Esophagus muscularis mucosa (tissue), 4 donors: ENCODE measurements at places on chromosomes 5 and 9. TPM values are rescaled to one million over a fixed set of nuclear protein-coding genes. Genes with fewer than 3 reads are reported as not detected.

DNA sequence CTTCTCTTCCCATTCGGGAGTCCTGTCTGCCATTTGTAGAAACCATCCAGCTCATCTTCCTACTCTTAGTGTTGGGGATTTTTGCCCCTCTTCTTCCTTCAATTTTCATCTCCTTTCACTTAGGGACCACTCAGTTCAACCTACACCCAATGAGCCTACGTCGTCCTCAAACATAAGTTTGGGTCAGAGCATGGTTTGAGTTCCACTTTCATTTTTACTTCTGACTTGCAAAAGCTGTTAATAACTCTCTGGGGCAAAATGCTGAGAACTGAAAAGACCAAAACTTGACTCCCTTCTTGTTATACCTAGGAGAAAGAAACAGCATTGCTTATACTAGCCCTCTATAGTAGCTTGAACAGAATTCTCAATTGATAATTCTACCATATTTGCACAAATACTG is 381.5 kb upstream of the MPDZ start:
- no peaks in the 10 kb centered on the region for H3K36me3 ChIP-seq
- H3K4me1 ChIP-seq, result no peaks in the 10 kb centered on the region
- no peak overlapping the region for H3K27ac ChIP-seq
- no peaks in the 10 kb centered on the region for H3K27me3 ChIP-seq
- peak overlapping the region; percentile 17 for H3K4me3 ChIP-seq
- no peak for DNase-seq

- DNase-seq, result no peak
- no peak overlapping the region for H3K4me3 ChIP-seq
- no peak overlapping the region for H3K27ac ChIP-seq
- H3K36me3 ChIP-seq, result no peaks in the 10 kb centered on the region
- H3K27me3 ChIP-seq, result no peaks in the 10 kb centered on the region
- H3K4me1 ChIP-seq, result peaks cover 7% of the 10 kb centered on the region
These were observed 4.1 kb upstream of the CCNG1 start for GRCh38 chr5:163433271-163433670.

DNA sequence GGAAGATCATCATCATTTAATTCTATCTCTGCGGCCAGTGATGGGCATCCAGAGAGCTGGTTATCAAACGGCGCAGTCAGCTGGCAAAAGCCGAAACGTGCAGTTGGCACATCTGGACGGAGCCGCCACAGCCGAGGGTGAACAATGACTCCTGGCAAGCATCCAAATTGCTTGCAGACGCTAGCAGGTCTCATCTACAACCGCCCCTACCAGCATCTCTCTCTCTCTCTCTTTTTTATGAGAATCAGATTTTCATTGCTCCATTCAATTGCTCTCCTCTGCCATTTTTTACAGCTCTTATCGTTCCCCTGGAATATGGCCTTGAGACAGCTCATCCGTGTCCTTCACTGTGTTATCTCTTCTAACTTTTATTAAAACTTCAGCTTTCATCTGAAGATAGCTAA is 165.2 kb downstream of the MAPKAP1 start:
- no peak overlapping the region for H3K27ac ChIP-seq
- H3K36me3 ChIP-seq, result peaks cover 3% of the 10 kb centered on the region
- DNase-seq, result no peak
- H3K4me1 ChIP-seq, result peaks cover 61% of the 10 kb centered on the region
- H3K4me3 ChIP-seq, result no peak overlapping the region

DNA sequence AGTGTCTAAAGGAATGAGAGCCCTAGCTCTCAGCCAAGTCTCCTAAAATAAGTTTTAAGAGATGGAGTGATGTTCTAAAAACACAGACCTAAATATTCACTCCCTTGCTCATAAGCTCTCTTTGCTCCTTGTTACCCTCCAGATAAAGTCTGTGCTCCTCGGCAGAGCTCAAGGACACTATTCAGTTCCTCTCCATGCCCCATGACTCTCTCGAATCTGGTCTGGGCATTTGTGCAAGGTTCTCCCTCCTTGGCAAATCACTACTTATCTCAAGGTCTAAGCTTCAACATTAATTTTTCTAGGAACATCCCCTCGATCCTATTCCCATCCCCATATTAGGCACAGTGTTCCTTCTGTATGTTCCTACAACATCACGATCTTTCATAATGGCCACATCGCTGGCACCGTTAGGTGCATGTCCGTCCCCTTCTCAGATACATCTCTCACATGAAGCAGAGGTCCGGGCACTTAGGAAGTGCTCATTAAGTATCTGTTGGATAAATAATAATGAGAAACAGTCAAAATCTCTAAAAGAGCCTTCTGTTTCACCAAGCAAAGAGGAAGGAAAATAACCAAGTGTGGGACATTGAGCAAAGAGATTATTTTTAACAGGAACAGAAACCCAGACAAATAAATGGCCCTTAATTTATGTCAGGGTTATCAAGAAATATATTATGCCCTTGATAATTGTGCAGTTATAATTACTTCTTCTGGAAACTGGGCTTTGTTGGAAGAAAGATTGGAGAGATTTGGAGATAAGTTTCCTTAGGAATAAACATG is 85.9 kb upstream of the HTR4 start:
- H3K27me3 ChIP-seq, result no peaks in the 10 kb centered on the region
- H3K27ac ChIP-seq, result no peak overlapping the region
- no peak overlapping the region for H3K4me3 ChIP-seq
- H3K36me3 ChIP-seq, result no peaks in the 10 kb centered on the region
- DNase-seq, result no peak

- H3K4me1 ChIP-seq, result no peaks in the 10 kb centered on the region
- no peaks in the 10 kb centered on the region for H3K36me3 ChIP-seq
- no peak overlapping the region for H3K27ac ChIP-seq
- no peak for DNase-seq
- H3K27me3 ChIP-seq, result no peaks in the 10 kb centered on the region
- no peak overlapping the region for H3K4me3 ChIP-seq
These were observed 22.2 kb downstream of the TNFSF8 start for GRCh38 chr9:114908104-114908622.

GRCh38 chr9:123727332-123727731 is 202.6 kb downstream of the DENND1A start:
- no peaks in the 10 kb centered on the region for H3K27me3 ChIP-seq
- no peak overlapping the region for H3K27ac ChIP-seq
- no peak overlapping the region for H3K4me3 ChIP-seq

GRCh38 chr9:128206916-128207910 is 4.0 kb downstream of the DNM1 start:
- H3K27me3 ChIP-seq, result peaks cover 21% of the 10 kb centered on the region
- H3K4me1 ChIP-seq, result peaks cover 33% of the 10 kb centered on the region
- no peaks in the 10 kb centered on the region for H3K36me3 ChIP-seq
- DNase-seq, result no peak
- no peak overlapping the region for H3K27ac ChIP-seq

DNA sequence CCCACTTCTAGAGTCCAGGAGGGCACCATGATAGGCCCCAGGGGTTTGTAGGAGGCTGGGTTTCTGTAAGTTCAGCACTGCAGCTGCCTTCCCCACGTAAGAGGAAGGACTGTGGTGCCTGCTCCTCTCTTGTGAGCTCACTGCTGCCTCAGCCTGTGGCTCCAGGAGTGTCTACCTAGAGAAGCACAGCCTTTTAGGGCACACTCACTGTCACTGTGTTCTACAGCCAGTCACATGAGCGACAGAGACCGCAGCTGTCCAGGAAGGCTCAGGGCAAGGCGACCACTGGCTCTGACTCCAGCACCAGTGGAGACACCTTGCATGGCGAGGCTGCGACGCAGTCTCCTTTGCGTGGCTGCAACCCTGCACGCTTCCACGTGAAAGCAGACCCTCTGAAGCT is 72.8 kb downstream of the OTULIN start:
- no peaks in the 10 kb centered on the region for H3K27me3 ChIP-seq
- no peak overlapping the region for H3K27ac ChIP-seq
- H3K4me3 ChIP-seq, result no peak overlapping the region
- no peak for DNase-seq

DNA sequence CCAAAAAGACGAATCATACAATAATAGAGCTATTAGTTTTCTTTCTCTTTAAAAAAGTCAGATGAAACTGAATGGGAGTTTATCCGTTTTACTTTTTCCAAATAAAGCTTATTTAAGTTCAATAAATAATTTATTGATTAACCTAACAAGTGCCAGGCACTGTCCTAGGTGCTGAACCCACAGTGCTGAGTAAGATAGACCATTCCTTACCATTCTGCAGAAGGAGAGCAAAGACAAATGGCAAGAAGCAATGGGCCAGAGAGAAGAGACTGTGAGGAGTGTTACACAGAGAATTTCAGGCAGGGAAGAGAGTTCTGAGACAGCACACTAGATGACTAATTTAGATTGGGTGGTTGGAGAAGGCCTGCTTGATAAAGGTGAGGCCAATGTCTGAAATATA is 127.2 kb downstream of the AUH start:
- H3K27ac ChIP-seq, result no peak overlapping the region
- no peak for DNase-seq
- H3K36me3 ChIP-seq, result no peaks in the 10 kb centered on the region
- no peak overlapping the region for H3K4me3 ChIP-seq
- H3K27me3 ChIP-seq, result no peaks in the 10 kb centered on the region

DNA sequence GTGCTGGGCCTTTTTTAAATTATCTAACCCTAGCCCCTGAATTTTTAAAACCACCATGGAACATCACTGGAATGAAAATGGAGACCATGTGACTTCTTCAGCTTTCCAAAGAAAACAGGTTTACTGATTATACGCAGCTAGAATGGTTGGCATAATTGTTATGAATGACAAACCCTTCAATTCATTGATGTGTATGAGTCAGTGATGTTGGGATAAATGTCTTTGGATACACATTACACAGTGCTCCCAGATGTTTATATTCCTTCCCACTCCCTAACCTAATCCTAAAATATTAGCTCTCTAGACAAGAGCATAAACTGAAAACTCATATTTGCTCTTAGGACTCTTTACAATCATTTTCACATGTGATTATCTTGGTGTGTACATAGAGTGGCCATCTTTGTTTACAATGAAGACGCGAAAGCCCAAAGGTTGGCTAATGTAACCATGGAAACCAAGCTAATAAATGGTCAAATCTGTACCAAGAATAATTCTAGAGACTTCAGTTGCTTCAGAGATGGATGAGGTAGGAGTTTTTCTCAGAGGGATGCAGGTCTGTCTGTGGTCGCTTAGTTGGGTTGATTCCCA is 131.2 kb upstream of the HMHB1 start:
- no peak overlapping the region for H3K4me3 ChIP-seq
- H3K36me3 ChIP-seq, result no peaks in the 10 kb centered on the region
- peaks cover 26% of the 10 kb centered on the region for H3K4me1 ChIP-seq
- no peaks in the 10 kb centered on the region for H3K27me3 ChIP-seq
- H3K27ac ChIP-seq, result no peak overlapping the region

GRCh38 chr9:130143279-130143893 is 28.8 kb upstream of the NCS1 start:
- no peaks in the 10 kb centered on the region for H3K27me3 ChIP-seq
- no peak for DNase-seq
- H3K36me3 ChIP-seq, result no peaks in the 10 kb centered on the region
- H3K27ac ChIP-seq, result no peak overlapping the region

GRCh38 chr5:151787817-151788216 is 16.1 kb downstream of the G3BP1 start:
- H3K27ac ChIP-seq, result no peak overlapping the region
- H3K4me1 ChIP-seq, result peaks cover 43% of the 10 kb centered on the region
- peaks cover 17% of the 10 kb centered on the region for H3K36me3 ChIP-seq
- no peaks in the 10 kb centered on the region for H3K27me3 ChIP-seq

The NSD1 gene
- 35.1 TPM for total RNA-seq

The GKAP1 gene
- 13.0 TPM for total RNA-seq

The FOXD4 gene
- total RNA-seq, result 0.42 TPM

The PELO gene
- 77.7 TPM for total RNA-seq

The ADAMTS13 gene
- total RNA-seq, result 1.5 TPM

The PCDHA4 gene
- total RNA-seq, result 0.50 TPM

The HINT1 gene
- total RNA-seq, result 251 TPM
